ENCODE measurements at places on chromosomes 13 and 19. TPM values are rescaled to one million over a fixed set of nuclear protein-coding genes. Genes with fewer than 3 reads are reported as not detected.

The LILRA2 gene
- 15.4 TPM for total RNA-seq

- H3K36me3 ChIP-seq, result no peaks in the 10 kb centered on the region
- H3K4me1 ChIP-seq, result no peaks in the 10 kb centered on the region
- peak; percentile 39 for DNase-seq
Measured at GRCh38 chr19:33734913-33735312, 61.8 kb upstream of the KCTD15 start.

DNA sequence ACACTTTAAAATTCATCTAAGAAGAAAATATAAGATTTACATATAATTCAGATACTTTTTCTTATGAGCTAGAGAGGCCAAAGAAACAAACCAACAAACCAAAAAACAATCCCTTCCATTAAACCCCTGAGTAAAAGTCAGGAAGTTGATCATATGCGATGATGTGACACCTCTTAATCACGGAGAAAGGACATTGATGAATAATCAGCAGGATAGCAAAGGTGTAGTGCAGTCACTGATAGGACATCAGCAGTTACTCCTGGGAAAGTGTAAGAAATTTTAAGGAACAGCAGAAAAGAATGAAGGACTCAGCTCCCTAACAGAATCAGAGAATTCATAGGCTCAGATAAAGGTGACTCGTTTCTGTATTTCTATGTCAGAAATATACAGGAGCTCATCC lies 202.4 kb upstream of the EDNRB start:
- H3K27me3 ChIP-seq, result no peaks in the 10 kb centered on the region
- DNase-seq, result no peak
- H3K27ac ChIP-seq, result no peak overlapping the region
- no peaks in the 10 kb centered on the region for H3K36me3 ChIP-seq
- no peak overlapping the region for H3K4me3 ChIP-seq

The SYNE4 gene
- 8.1 TPM for total RNA-seq

The CAPS gene
- total RNA-seq, result 12.5 TPM

GRCh38 chr19:13008926-13009787 lies 13.9 kb downstream of the NFIX start:
- H3K36me3 ChIP-seq, result no peaks in the 10 kb centered on the region
- H3K4me1 ChIP-seq, result peaks cover 78% of the 10 kb centered on the region
- H3K27ac ChIP-seq, result peak overlapping the region; percentile 64
- peaks cover 7% of the 10 kb centered on the region for H3K27me3 ChIP-seq

The ZNF431 gene
- 24.5 TPM for total RNA-seq

The CBARP gene
- total RNA-seq, result 1.0 TPM

- DNase-seq, result no peak
- H3K27me3 ChIP-seq, result no peaks in the 10 kb centered on the region
- no peaks in the 10 kb centered on the region for H3K36me3 ChIP-seq
- no peak overlapping the region for H3K27ac ChIP-seq
Measured at GRCh38 chr13:40145139-40145538, 489.7 kb downstream of the COG6 start.

DNA sequence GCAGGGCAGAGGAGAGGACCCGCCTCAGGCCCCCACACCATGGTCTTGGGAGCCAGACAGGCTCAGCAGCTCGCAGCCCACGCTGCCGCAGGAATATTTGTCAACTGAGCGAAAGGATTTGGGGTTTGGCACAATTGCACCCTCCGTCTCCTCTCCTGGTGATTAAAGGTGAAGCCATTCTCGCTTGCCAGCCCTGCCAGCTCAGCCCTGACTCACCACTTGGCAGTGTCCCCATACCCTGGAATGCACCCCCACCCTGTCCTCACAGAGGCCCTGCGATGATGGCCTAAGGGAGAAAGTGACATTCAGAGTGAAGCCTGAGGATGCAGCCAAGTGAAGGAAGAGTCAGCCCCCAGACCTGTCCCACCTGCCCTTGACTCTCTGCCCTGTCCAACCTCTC lies 18.8 kb downstream of the CYTH2 start:
- peak; percentile 86 for DNase-seq
- H3K27ac ChIP-seq, result no peak overlapping the region
- no peak overlapping the region for H3K4me3 ChIP-seq
- H3K4me1 ChIP-seq, result peaks cover 12% of the 10 kb centered on the region
- H3K36me3 ChIP-seq, result no peaks in the 10 kb centered on the region
- H3K27me3 ChIP-seq, result no peaks in the 10 kb centered on the region

The ZNF320 gene
- total RNA-seq, result 19.0 TPM

The ZNF471 gene
- 5.9 TPM for total RNA-seq

- H3K4me3 ChIP-seq, result no peak overlapping the region
- no peaks in the 10 kb centered on the region for H3K27me3 ChIP-seq
- no peak overlapping the region for H3K27ac ChIP-seq
- no peak for DNase-seq
- peaks cover 9% of the 10 kb centered on the region for H3K4me1 ChIP-seq
- no peaks in the 10 kb centered on the region for H3K36me3 ChIP-seq
Measured at GRCh38 chr13:32317716-32318465, 2.6 kb downstream of the BRCA2 start.

The NANOS3 gene
- not detected for total RNA-seq

- no peak overlapping the region for H3K4me3 ChIP-seq
- no peaks in the 10 kb centered on the region for H3K36me3 ChIP-seq
- DNase-seq, result no peak
- no peaks in the 10 kb centered on the region for H3K27me3 ChIP-seq
- H3K27ac ChIP-seq, result no peak overlapping the region
Measured at GRCh38 chr13:105956921-105957320, 578.5 kb downstream of the EFNB2 start.

- DNase-seq, result no peak
- no peaks in the 10 kb centered on the region for H3K27me3 ChIP-seq
- H3K4me3 ChIP-seq, result no peak overlapping the region
- no peaks in the 10 kb centered on the region for H3K36me3 ChIP-seq
- H3K4me1 ChIP-seq, result peaks cover 8% of the 10 kb centered on the region
Measured at GRCh38 chr19:38644719-38645118, 2.7 kb upstream of the ACTN4 start.

- no peaks in the 10 kb centered on the region for H3K27me3 ChIP-seq
- no peak for DNase-seq
- H3K36me3 ChIP-seq, result no peaks in the 10 kb centered on the region
- no peak overlapping the region for H3K27ac ChIP-seq
Measured at GRCh38 chr13:34294483-34295129, 476.7 kb downstream of the RFC3 start.

DNA sequence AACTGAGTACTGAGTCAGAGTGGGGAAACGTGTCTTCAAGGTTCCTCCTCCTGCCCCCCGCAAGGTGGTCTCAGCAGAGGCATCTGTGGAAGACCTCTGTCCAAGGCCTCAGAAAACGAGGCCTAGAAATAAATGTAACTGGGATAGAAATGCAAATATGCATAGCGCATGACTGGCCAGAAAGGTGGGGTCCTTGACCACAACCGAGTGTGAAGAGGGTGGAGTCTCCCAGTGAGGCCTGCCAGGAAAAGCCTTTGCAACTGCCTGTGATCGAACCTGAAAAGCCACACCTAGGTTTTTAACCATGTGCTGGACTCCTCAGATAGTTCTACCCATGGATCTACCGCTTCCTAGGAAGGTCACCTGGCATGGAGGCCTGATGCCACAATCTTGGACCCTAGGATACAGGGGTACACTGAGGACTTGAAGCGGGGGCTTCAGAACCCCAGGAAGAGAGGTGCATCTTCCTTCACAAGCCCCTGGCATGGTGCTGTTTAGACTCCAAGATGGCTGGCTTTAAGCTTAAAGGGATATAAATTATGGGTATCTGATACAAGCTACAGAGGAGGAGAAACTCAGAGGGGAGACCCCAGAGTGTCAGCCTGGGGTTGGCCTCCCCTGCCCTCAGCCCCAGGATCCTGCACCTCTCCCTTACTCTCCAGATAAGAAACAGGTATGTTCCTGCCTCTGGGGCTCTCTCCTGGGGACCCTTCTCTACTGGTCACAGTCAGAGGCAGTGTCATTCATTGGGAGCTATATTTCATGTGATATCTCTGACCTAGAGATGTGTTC lies 18.3 kb upstream of the SIGLEC6 start:
- H3K27me3 ChIP-seq, result peaks cover 16% of the 10 kb centered on the region
- H3K36me3 ChIP-seq, result no peaks in the 10 kb centered on the region
- no peak for DNase-seq
- H3K27ac ChIP-seq, result no peak overlapping the region

Data from upper lobe of right lung (tissue), 1 donor.